ENCODE measurements at places on chromosomes 4 and X.

DNA sequence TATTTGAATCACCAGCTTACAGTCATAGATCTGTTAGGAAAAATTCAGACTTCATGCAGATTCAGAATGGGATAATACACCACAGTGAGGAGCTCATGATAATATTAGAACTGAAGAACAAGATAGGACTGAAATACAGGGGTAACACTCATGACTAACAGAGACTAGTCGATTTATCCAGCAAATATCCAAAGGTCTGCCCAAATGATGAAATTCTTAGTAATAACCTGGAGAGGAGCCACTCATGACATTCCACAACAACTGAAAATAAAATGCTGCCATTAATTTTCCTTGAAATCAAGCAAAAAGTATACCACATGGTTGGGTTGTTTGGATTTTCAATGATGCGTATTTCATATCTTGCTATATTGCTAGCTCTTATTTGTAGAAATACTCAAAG is 903.7 kb upstream of the ADGRL3 start:
- DNase-seq, result no peak

- no peak for DNase-seq
Observed at GRCh38 chr4:74904509-74905065, 28.3 kb upstream of the PARM1 start.

DNA sequence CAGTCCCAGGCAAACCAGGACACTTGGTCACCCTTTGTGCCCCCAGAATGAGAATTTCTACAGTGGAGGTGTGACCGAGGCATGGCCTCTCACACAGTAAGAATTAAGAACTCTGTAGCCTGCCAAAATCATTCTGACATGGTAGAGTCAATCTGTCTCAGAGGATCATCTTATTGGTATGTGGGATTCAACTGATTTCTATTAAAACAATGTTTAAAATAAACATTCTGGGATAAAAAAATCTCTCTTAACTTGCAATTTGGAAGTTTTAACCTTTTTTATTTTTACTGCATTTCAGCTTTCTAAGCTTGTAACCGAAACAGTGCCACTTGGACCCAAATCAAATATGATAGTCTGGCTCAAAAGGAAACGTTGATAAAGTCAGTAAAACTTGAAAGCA is 165.4 kb upstream of the LDB2 start:
- DNase-seq, result no peak

DNA sequence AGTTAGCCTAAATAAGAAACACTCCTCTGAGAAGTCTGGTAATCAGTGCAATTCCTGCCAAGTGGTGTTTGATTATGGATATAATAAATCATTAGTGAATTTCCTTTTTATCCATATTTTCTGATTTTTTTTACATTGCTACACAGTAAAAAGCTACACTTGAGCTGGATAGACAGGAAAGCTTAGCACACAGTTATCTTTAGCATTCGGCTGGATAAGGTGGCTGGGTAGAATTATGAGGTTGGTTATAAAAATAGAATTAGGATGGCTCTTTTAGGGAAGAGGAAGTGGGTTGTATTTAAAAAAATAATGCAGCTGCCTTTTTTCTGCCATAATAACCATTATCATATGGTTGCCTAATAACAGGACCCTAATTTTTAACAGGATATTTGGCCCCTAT is 460.6 kb downstream of the NAF1 start:
- DNase-seq, result no peak

DNA sequence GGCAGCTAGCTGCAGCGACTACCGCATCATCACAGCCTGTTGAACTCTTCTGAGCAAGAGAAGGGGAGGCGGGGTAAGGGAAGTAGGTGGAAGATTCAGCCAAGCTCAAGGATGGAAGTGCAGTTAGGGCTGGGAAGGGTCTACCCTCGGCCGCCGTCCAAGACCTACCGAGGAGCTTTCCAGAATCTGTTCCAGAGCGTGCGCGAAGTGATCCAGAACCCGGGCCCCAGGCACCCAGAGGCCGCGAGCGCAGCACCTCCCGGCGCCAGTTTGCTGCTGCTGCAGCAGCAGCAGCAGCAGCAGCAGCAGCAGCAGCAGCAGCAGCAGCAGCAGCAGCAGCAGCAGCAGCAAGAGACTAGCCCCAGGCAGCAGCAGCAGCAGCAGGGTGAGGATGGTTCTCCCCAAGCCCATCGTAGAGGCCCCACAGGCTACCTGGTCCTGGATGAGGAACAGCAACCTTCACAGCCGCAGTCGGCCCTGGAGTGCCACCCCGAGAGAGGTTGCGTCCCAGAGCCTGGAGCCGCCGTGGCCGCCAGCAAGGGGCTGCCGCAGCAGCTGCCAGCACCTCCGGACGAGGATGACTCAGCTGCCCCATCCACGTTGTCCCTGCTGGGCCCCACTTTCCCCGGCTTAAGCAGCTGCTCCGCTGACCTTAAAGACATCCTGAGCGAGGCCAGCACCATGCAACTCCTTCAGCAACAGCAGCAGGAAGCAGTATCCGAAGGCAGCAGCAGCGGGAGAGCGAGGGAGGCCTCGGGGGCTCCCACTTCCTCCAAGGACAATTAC is 1.4 kb downstream of the AR start:
- no peak for DNase-seq

DNA sequence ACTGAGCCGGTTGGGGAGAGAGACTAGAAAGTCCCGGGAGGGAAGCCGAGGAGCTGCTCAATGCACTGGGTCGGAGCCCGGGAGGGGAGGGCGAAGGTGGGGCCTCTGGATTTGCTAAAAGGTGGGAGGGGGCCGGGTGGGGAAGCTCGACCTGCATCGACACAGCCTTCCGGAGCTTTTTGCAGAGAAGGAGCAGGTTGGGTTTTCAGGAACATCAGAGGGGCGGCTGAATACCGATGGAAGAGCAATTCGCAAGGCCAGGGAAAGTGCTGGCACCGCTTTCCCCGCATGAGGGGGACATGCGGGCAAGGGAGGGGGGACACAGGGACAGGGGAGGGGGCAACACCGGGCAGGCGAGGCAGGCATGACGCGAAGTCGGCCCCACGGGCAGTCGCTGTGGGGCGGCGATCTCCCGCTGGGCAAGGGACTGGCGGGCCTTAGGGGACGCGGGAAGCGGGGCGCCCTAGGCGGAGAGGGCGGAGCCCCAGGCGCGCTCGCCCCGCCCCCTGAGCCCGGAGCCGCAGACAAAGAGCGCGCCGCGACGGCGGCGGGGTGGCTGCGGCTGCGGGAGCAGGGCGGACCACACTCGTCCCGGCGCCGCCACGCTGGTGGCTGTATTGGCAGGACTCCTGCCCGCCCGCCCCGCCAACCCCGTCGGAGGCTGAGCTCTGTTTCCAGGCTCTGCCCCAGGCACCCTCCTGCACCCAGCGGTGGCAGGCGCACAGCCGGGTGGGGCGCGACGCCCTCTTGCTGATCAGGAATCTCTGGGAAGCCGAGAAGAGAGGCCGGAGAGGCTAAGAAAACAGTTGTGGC is 11.6 kb downstream of the PDZD4 start:
- peak; percentile 35 for DNase-seq

- DNase-seq, result no peak
Observed at GRCh38 chr4:80173401-80173800, 23.9 kb upstream of the PRDM8 start.

- no peak for DNase-seq
Observed at GRCh38 chrX:122046226-122046625, 998.8 kb downstream of the GLUD2 start.

- DNase-seq, result no peak
Observed at GRCh38 chrX:18895189-18895951, 88.5 kb downstream of the PHKA2 start.

- no peak for DNase-seq
Observed at GRCh38 chr4:46073778-46074177, 50.1 kb downstream of the GABRG1 start.

- no peak for DNase-seq
Observed at GRCh38 chr4:170259631-170260153, 169.9 kb upstream of the AADAT start.

- no peak for DNase-seq
Observed at GRCh38 chr4:142352712-142353111, 493.4 kb downstream of the INPP4B start.

DNA sequence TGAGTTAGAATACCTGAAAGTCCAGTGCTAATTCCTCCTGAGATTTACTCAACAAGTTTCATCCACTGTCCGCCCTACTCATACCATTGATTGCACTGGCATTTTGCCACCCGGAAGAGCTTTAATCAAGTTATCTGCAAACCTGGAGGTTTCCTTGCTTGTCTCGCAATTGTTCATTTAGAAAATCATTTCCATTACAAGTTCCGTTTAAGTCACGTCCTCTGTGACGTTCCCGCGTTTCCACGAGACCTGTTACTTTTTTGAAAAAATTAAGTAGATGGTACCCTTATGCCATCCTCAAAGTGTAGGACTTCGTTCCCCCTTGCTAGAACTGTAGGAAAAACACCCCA is 761 bp upstream of the FRYL start:
- DNase-seq, result peak; percentile 29

DNA sequence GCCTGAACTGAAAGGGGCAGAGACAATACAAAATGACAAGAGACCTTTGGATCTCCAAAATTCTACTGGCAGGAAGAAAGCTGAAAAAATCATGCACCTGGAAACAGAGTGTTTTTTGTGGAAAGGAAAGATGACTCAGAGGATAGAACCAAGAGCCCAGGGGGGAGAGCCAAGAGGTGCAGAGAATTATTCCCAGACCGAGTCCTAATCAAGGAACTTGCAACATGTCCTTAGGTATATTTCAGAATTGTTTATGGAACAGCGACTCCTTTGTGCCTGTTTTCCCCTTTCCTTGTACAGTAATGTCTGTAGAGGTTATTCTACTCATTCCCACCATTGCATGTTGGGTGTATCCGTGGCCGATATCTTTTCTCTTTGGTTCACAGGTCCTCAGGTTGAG is 71.7 kb downstream of the YIPF6 start:
- no peak for DNase-seq

- DNase-seq, result no peak
Observed at GRCh38 chr4:8280158-8280875, 10.8 kb downstream of the HTRA3 start.

GRCh38 chr4:134756421-134756820 is 554.8 kb upstream of the PABPC4L start:
- no peak for DNase-seq

- DNase-seq, result no peak
Observed at GRCh38 chrX:39426101-39426500, 624.8 kb downstream of the MID1IP1 start.

DNA sequence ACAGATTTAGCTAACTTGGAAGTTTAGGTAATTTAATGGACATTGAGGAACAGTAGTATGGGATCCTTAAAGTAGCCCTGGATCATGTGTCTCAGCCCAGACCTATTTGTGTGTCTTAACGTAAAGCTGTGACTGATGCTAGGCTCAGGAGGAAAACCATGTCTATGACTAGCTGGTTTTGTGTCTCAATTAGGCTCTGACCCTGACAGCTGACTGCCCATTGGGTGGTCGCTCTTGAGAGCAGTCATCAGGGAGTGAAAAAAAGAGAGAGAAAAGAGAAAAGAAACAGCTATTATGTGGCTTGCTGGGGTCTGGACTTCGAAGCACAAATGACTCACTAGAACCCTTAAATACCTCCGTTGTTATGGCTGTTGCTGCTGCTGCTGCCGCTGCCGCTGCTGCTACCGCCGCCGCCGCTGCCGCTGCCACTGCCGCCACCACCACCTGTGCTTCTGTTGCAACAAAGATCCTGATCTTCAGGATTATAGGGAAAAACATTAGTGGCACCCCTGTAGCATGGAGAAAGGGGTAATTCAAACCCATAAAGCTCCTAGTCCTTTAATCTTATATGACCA is 70.7 kb downstream of the GSPT2 start:
- no peak for DNase-seq

- DNase-seq, result no peak
Observed at GRCh38 chr4:127149086-127149485, 483.7 kb upstream of the INTU start.

DNA sequence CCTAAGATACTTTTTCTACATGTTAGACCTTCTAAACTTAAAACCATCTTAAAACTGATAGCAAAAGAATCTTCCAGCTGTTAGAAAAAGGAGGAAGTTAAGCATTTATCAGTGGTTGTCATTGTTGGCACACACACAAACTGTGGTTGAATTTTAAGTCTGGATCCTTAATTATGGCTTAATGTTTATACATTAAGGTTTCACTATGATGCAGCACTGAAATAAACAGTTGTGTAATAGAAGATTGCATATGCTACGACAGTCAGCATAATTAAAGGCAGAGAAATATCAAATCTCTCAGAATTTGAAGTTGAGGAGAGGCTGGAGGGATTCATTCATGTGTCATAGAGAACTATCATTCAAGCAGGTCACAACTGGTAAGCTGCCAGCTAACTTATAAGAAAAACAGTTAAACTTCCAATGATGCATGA is 32.3 kb downstream of the ADGRA3 start:
- DNase-seq, result no peak

DNA sequence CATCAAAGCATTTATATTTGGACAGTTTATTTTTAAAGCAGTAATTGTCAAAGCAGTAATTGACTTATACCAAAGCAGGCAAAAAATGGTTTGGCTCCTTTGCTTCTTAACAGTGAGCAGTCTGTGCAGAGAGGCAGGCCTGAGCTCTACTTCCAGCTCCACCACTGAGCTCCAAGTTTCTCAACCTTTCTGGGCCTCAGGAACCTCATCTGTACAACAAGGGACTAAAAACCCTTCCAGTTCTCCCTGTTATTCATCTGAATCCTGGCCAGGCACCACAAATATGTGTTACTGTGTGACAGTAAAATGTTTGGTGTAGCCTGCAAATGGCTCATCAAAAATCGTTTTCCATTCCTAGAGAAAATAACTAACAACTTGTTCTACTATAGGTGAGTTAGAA is 88.7 kb upstream of the TTC29 start:
- DNase-seq, result no peak

DNA sequence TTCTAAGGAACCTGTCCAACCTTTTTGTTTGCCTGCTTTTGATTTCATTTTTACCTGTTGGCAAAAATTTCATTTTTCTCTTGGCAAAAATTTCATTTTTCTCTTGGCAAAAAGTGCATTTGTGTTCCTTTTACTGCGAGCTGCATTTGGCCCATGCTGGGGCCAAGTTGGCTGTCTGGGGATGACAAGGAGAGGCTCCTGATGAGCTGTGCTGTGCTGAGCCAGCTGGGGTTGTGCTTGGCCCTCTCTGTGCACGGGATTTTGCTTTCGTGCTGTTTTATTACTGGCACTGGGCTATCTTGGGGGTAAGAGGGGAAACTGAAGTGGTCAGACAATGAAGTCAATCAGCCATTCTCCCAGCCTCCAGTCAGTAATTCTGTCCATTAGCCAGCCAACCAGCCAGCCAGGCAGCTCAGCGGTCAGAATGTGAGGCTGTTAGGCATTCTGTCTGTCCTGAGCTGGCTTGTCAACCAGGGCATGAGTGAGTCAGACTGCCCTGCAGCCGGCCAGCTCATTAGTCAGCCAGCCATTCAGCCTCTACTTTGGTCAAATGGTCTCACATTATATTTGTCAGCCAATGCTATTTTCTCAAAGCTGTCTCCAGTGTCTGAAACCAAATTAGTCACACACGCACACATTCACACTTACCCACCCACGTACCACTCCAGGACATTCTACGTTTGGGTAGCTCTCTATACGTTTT is 56.9 kb upstream of the PRPS1 start:
- DNase-seq, result no peak

GRCh38 chrX:74277846-74278245 is 26.1 kb upstream of the ZCCHC13 start:
- no peak for DNase-seq
